ENCODE measurements at places on chromosomes 7 and 10. TPM values are rescaled to one million over a fixed set of nuclear protein-coding genes. Genes with fewer than 3 reads are reported as not detected.

The SLC16A12 gene
- 0.67 TPM for total RNA-seq

The FAM237B gene
- total RNA-seq: not detected

The WNT8B gene
- not detected for total RNA-seq

The TAS2R41 gene
- not detected for total RNA-seq

The GRID1 gene
- total RNA-seq: 0.22 TPM

The LRRC18 gene
- not detected for total RNA-seq
